ENCODE measurements at places on chromosomes 4 and X. TPM values are rescaled to one million over a fixed set of nuclear protein-coding genes. Genes with fewer than 3 reads are reported as not detected.

MAGEC2 gene
- total RNA-seq: not detected

DNA sequence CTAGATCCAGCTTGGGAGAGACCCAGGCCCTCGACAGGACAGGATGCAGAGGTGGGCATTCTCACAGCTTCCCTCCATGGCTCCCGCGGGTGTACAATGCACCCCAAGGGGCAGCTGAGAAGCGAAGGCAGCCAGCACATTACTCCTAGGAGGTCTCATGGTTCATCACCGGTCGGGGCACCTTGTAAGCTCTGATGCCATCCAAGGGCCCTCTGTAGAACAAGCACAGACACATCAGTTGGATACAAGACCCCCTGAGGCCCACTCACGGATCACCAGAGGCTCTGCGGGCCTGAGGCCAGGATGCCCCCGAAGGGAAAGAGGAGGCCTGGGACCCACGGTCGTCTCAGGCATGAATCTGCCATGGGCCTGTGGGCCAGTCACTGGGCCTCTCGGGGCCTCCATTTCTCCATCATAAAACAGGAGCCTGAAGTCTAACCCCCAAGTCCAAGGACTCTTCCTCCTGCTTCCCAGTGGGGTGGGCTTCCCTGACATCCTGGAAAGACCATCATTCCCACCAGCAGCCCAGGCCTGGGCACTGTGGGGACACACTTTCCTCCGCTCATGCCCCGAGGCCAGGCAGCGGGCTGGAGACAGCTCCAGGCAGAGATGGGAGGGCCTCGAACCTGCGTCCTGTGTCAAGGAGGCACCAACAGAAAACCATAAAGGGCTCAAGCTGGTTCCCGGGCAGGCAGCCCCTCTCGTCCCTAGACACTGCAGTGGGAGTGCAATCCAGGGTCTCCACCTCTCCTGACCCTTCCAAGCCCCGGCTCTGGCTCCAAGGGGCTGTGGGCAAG lies 20.1 kb downstream of the HMX1 start:
- DNase-seq: no peak
- H3K36me3 ChIP-seq: no peaks in the 10 kb centered on the region
- H3K4me3 ChIP-seq: no peak overlapping the region
- no peaks in the 10 kb centered on the region for H3K4me1 ChIP-seq

GRCh38 chr4:71713611-71714203 lies 70.2 kb downstream of the GC start:
- H3K27ac ChIP-seq: no peak overlapping the region
- H3K4me3 ChIP-seq: no peak overlapping the region
- no peaks in the 10 kb centered on the region for H3K36me3 ChIP-seq
- no peak for DNase-seq
- H3K4me1 ChIP-seq: no peaks in the 10 kb centered on the region
- H3K27me3 ChIP-seq: peaks cover 10% of the 10 kb centered on the region

GRCh38 chr4:81573840-81574239 lies 102.1 kb upstream of the RASGEF1B start:
- peaks cover 3% of the 10 kb centered on the region for H3K27me3 ChIP-seq
- no peaks in the 10 kb centered on the region for H3K4me1 ChIP-seq
- H3K36me3 ChIP-seq: no peaks in the 10 kb centered on the region
- H3K4me3 ChIP-seq: no peak overlapping the region
- no peak for DNase-seq
- no peak overlapping the region for H3K27ac ChIP-seq

- no peaks in the 10 kb centered on the region for H3K36me3 ChIP-seq
- H3K27ac ChIP-seq: no peak overlapping the region
- no peaks in the 10 kb centered on the region for H3K4me1 ChIP-seq
- H3K27me3 ChIP-seq: no peaks in the 10 kb centered on the region
- DNase-seq: no peak
Measured at GRCh38 chr4:162061214-162061613, 102.6 kb downstream of the FSTL5 start.

GRCh38 chr4:41602113-41602512 lies 64.2 kb downstream of the LIMCH1 start:
- H3K27me3 ChIP-seq: no peaks in the 10 kb centered on the region
- H3K27ac ChIP-seq: no peak overlapping the region
- peaks cover 27% of the 10 kb centered on the region for H3K4me1 ChIP-seq
- no peak overlapping the region for H3K4me3 ChIP-seq
- no peak for DNase-seq

GRCh38 chr4:10074767-10075105 lies 41.9 kb downstream of the WDR1 start:
- no peak overlapping the region for H3K4me3 ChIP-seq
- H3K36me3 ChIP-seq: peaks cover 11% of the 10 kb centered on the region
- no peaks in the 10 kb centered on the region for H3K4me1 ChIP-seq
- DNase-seq: no peak
- H3K27ac ChIP-seq: no peak overlapping the region

DNA sequence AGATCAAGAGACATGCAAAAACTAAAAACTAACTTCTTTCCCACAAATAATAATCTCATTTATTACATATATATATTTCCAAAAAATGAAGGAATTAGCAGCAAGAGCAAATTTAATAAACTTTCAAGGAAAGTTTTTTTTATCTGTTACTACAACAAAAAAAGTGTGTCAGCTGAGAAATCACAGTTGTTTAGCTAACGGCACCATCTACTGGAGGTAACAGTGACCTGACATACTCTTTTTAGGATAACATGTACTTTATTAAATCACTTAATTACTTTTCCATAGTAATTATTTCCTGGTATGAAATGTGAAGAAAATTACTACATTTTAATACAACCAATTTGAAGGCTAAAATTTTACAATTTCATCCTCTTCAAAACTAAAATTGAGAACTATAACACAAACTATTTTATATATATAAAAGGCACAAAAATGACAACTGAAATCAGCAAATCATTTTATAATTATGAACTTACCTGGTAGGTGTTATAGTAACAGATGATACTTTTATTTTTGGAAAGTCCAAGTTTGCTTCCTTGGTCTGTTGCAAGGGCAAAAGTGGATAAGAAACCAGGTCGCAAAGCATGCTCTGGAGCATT lies 9.1 kb downstream of the LAMTOR3 start:
- H3K4me3 ChIP-seq: no peak overlapping the region
- no peaks in the 10 kb centered on the region for H3K27me3 ChIP-seq
- H3K36me3 ChIP-seq: no peaks in the 10 kb centered on the region
- DNase-seq: no peak
- H3K27ac ChIP-seq: no peak overlapping the region

DNA sequence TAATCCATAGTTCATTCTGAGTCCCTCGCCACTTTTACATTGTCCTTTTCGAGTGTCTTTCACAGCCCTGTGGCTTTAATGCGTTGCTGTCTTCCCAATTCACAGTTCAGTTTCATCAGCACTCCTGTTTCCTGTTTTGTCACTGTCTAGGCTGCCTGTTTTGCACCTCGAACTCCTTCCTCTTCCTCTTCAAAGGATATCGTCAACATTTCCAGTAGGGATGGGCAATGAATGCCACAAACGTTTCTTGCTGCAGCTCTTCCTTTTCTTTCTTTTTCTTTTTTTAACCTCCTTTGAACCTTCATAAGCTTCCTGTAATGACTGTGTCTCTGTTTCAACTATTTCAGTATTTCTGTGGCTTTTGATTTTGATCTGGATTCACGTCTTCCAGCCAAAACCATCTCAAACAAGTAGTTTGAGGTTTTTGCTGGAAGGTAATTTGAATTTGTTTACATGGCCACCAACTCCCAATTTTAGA lies 105.4 kb downstream of the ANXA3 start:
- H3K36me3 ChIP-seq: no peaks in the 10 kb centered on the region
- peaks cover 25% of the 10 kb centered on the region for H3K4me1 ChIP-seq
- peak overlapping the region; percentile 16 for H3K27ac ChIP-seq
- H3K4me3 ChIP-seq: no peak overlapping the region

DNA sequence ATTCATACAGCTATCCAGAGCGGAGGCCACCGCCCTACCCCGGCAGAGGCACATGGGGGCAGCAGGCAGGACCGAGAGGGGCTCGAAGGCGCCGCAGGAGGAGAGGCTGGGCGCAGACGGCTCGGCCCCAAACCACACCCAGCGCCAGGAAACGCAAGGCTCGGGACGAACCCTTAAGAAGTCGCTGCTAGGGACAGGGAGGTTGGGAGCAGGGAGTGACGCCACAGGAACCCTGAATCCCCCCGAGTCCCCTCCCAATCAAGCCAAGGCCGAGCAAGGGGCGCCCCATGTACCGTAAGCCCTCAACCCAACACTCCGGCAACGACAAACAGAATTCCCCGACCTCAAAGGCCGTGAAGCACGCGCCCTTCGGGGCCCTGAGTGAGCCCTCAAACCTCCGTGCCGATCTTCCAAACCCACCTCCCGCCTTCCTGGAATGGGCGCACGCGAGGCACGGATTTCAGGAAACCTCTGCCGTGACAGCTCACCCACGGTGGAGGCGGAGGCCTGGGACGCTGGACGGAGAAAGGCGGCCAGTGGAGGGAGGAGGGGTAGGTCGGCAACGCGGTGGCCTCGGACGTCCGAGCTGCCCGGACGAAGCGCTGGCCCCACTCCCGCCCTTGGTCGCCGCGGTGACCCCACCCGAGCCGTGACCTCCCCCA lies 1.8 kb downstream of the ZFYVE28 start:
- H3K4me1 ChIP-seq: peaks cover 17% of the 10 kb centered on the region
- no peak for DNase-seq
- no peaks in the 10 kb centered on the region for H3K36me3 ChIP-seq
- H3K4me3 ChIP-seq: peak overlapping the region; percentile 69

- H3K27me3 ChIP-seq: no peaks in the 10 kb centered on the region
- H3K36me3 ChIP-seq: no peaks in the 10 kb centered on the region
- H3K4me1 ChIP-seq: no peaks in the 10 kb centered on the region
- DNase-seq: no peak
Measured at GRCh38 chrX:38438321-38438720, 85.9 kb downstream of the OTC start.

- H3K36me3 ChIP-seq: peaks cover 3% of the 10 kb centered on the region
- H3K27me3 ChIP-seq: no peaks in the 10 kb centered on the region
- peaks cover 13% of the 10 kb centered on the region for H3K4me1 ChIP-seq
- no peak overlapping the region for H3K27ac ChIP-seq
Measured at GRCh38 chr4:108947526-108947925, 184.7 kb upstream of the ETNPPL start.

DNA sequence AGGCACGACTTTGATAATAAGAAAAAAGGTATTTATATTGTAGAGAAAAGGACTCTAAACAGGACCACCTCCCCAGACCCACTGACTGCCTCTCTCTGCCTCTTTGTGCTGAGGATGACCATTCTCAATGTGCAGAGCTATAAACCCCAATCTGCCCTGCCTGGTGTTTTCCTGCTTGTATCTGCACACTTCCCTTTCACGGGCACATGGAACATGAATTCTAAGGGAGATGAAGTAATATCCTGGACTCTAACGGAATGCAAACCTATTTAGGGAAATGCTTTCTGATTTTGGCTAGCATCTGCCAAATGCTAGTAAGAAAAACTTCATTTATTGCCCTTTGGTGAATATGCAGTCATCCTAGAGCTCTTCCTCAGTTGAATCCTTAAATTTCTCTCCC lies 2.4 kb downstream of the DIPK2B start:
- H3K36me3 ChIP-seq: no peaks in the 10 kb centered on the region
- H3K27ac ChIP-seq: no peak overlapping the region
- no peak overlapping the region for H3K4me3 ChIP-seq
- no peaks in the 10 kb centered on the region for H3K4me1 ChIP-seq
- no peak for DNase-seq

GRCh38 chr4:10184501-10184938 lies 67.9 kb upstream of the WDR1 start:
- no peak for DNase-seq
- no peaks in the 10 kb centered on the region for H3K36me3 ChIP-seq
- no peaks in the 10 kb centered on the region for H3K4me1 ChIP-seq
- H3K27me3 ChIP-seq: peaks cover 20% of the 10 kb centered on the region
- no peak overlapping the region for H3K27ac ChIP-seq

Data from neural crest cell (in vitro differentiated cells).